ENCODE measurements at places on chromosomes 3 and 15. TPM values are rescaled to one million over a fixed set of nuclear protein-coding genes. Genes with fewer than 3 reads are reported as not detected.
A peak's percentile ranks its signal among the peaks of the same experiment; 100 is the strongest.

SLC28A1 gene
- total RNA-seq, result not detected

- no peaks in the 10 kb centered on the region for H3K36me3 ChIP-seq
- no peak overlapping the region for H3K27ac ChIP-seq
- no peaks in the 10 kb centered on the region for H3K4me1 ChIP-seq
- no peak overlapping the region for H3K4me3 ChIP-seq
- H3K27me3 ChIP-seq, result no peaks in the 10 kb centered on the region
Measured at GRCh38 chr15:95170561-95171380, 939.4 kb downstream of the MCTP2 start.

XCR1 gene
- total RNA-seq, result not detected

DNA sequence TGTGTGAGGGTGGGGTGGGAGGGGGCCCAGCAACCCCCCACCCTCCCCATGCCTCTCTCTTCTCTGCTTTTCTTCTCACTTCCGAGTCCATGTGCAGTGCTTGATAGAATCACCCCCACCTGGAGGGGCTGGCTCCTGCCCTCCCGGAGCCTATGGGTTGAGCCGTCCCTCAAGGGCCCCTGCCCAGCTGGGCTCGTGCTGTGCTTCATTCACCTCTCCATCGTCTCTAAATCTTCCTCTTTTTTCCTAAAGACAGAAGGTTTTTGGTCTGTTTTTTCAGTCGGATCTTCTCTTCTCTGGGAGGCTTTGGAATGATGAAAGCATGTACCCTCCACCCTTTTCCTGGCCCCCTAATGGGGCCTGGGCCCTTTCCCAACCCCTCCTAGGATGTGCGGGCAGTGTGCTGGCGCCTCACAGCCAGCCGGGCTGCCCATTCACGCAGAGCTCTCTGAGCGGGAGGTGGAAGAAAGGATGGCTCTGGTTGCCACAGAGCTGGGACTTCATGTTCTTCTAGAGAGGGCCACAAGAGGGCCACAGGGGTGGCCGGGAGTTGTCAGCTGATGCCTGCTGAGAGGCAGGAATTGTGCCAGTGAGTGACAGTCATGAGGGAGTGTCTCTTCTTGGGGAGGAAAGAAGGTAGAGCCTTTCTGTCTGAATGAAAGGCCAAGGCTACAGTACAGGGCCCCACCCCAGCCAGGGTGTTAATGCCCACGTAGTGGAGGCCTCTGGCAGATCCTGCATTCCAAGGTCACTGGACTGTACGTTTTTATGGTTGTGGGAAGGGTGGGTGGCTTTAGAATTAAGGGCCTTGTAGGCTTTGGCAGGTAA is 8.1 kb downstream of the FAM131A start:
- no peak overlapping the region for H3K4me3 ChIP-seq
- no peaks in the 10 kb centered on the region for H3K27me3 ChIP-seq
- H3K27ac ChIP-seq, result no peak overlapping the region
- DNase-seq, result peak; percentile 26
- H3K4me1 ChIP-seq, result no peaks in the 10 kb centered on the region

DNA sequence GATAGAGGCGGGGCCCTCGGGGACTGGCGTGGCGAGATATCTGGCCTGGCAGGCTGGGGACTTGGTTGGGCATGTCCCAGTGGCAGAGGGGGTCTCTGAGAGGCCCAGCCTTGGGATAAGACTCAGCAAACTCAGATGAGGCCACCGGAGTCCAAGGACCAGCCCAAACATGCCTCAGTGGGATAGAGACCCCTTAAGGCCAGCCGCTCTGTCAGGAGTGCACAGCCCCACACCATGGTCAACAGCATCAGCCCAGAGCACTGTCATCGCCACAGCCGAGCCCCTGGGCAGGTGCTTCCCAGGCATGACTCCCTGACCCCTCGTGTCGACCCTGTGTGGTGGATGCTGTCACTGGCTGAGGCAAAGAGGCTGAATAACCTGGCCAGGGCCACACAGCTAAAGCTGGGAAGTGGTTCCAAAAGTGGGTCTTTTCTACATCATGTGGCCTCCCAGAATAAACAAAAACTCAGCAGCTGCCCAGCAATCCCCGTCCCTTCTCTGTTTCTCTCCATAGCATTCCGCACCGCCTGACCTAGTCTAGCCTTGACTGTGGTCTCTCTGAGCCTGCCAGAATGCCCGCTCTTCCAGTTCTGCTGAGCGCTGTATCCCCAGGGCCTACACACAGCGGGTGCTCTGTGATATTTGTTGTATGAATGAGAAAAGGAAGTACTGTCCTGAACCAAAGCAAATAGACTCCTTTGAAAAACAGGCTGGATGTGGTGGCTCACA is 15.1 kb downstream of the CTSH start:
- peaks cover 15% of the 10 kb centered on the region for H3K36me3 ChIP-seq
- H3K27me3 ChIP-seq, result no peaks in the 10 kb centered on the region
- no peak overlapping the region for H3K4me3 ChIP-seq
- no peaks in the 10 kb centered on the region for H3K4me1 ChIP-seq
- DNase-seq, result no peak
- H3K27ac ChIP-seq, result no peak overlapping the region

All from activated CD4-positive, alpha-beta memory T cell treated with anti-CD3 and anti-CD28 coated beads for 36 hours (primary cell).